SW 1271 (cell line): ENCODE measurements at places on chromosomes 7 and 10.

- no peak for DNase-seq
Observed at GRCh38 chr7:4531236-4531635, 150.9 kb upstream of the FOXK1 start.

DNA sequence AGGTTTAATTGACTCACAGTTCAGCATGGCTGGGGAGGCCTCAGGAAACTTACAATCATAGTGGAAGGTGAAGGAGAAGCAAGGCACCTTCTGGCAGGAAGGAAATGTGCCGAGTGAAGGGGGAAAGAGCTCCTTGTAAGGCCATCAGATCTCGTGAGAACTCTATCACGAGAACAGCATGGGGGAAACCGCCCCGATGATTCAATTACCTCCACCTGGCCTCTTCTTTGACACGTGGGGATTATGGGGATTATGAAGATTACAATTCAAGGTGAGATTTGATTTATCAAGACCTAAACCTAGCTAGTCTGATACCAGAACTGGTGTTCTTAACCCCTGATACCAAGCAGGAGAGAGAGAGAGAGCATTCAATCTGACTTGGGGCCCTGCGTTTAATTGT, 258.7 kb downstream of the PTEN start:
- no peak for DNase-seq

DNA sequence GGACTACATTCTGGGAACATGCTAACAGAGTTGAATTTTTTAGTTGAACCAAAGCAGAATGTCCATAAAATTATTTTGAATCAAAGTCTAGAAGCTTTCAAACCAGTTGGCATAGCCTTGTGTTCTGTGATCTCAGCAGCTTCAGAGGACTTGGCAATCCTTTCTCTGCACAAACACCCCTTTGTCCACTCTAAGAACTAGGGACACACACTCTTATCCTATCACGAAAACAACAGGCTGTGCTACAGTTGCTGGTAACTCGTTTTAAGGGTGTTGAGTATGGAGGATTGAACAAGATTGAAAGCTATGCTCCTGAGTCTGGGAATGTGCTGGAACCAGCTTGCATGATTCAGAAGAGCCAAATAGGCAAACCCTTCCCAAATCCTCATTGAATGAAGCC, 76.4 kb upstream of the PRSS58 start:
- DNase-seq: no peak

DNA sequence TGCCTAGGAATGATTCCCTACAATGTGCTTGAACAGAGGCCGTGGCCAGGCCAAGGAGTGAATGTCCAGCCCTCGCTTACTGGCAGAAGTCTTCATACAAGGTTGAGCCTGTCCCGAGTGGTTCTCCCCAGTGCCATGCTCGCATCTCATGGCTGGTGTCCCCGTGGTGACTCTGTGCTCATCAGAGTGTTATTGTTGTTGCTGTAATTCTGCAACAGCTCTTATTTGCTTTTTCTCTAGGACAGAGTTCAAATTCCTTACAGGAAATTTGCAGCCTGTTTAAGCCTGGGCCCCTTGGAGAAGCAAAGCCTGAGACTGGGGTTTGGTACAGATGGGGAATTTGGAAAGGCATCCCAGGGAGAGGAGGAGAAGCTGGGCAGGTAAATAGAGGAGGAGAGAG, 157.7 kb upstream of the PRR15 start:
- no peak for DNase-seq

DNA sequence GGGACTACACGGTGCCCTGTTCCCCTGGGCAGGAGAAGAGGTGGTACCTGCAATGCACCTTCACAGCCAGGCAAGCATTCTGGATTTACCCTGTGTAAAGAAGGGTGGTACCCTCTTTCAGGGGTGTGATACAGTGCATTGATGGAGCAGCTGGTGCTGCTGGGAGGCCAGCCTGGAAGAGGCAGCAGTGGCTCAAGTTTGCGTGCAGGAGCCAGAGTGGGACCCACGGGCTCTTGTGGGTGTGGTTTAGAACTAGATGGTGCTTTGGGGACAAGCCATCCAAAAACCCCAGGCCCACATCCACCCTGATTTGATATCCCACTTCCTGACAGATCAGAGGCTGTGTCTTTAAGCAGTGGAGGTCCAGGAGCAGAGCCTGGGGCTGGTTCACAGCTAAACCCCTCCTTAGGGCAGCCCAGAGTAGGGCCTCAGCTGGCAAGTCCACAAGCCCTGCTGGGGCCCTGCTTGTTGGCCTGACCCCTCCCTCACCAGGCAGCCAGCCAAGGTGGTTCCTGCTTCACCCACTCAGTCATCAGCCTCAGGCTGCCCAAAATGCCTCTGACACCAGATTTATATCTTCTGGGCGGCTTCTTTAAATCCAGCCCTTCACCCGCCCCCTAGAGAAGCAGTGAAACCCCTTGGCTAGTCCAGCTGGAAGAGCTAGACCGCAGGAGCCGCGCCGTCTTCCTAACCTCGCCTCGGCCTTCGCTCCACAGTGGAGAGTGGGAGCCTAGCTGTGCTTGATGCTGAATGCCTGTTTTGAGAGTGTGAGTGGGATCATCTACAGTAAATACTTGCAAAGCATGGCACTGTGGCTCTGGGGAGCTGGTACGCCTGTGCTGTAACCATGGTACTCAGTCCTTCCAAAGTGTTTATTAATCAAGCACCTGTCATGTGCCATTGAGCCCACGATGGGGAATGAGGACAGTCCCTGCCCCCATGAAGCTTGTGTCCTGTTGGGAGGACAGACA, 1.4 kb upstream of the ASIC3 start:
- no peak for DNase-seq

DNA sequence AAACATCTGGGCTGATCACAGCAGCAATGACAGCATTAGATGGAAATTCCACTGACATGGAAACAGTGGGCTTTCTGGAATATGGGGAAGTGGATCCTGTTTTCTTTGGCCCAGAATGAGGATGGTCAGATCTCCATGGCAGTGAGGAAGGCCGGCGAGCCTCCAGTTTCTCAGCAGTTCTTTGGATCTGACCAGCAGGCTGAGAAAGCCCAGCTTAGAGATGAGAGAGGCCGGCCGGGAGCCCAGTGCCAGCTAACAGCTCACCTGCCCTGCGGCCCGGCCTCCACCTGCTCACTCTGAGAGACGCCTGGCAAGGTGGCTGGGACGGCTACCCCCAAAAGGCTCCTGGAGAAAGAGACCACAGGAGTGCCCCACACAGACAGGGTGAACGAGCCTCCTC, 24.2 kb downstream of the GPER1 start:
- DNase-seq: no peak

DNA sequence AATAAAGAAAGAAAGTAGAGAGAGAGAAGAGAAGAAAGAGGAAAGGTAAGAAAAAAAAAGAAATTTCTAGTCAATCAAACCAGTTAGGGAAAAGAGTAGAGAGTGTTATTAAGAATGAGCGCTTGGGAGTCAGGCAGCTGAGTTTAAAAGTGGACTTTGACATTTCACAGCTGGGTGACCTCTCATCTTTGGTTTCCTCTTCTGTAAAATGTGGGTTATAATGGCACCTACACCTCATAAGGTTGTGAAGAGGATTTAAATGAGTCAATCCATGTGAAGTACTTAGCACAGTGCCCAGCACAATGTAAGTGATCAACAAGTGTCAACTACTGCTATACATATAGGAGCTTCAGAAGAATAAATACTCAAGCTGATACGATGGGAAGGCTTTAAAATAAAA, 12.2 kb downstream of the HOXA1 start:
- no peak for DNase-seq
